SHP77 (cell line): ENCODE measurements at places on chromosomes 12 and 14.

DNA sequence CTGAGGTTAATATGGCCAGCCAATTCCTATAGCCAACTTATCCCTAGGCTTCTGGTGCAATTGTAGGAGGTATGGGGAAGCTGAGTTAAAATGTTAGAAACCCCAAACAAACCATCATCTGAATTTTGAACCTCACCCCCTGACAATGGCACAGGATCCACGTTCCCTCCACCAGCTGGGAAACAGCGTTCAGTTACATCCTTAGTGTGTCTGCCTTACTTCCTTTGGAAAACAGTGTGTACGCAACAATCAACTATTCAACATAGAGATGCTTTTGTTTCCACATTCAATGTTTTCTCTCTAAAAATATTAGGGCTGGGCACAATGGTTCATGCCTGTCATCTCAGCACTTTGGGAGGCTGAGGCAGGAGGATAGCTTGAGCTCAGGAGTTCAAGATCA is 203.4 kb downstream of the TTC7B start:
- no peak for DNase-seq

GRCh38 chr14:59711080-59711479 is 134.5 kb upstream of the CCDC175 start:
- no peak for DNase-seq

DNA sequence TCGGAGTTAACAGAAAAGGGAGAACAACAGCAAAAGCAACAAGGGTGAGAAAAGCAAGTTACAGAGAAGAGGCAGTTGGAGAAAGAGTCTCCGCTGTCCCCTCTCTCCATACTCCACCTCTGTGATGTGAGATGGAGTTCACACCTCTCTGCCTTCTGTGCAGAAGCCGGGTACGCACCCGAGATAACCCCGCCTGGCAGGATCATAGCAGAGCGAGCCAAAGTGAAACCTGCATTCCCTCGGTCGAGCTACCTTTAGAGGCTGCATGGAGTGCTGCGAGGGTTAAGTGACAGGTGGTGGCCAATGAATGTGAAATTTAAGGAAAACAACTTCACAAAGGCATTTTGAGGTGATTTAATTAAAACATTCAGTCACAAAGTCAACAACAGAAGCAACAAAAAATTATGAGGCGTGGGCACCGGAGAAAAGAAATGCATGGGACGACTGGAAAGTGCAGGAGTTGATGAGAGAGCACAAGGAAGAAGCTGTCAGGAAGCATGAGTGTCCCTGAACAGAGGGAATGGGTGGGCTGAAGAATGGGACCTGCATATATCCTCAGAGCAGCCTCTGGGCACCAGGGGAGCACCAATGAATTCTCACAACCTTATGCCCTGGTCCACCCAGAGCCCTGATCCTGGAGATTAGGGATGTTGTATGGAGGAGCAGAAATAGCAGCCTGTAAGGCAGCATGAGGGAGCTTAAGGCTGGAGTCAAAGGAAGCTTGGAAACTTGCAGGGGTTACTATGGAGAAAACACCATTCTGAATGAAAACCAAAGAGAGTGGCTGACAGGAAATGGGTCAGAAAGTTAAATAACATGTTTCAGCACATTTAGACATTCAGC is 208.3 kb downstream of the EMP1 start:
- no peak for DNase-seq

GRCh38 chr12:101855976-101856375 is 21.4 kb upstream of the DRAM1 start:
- no peak for DNase-seq

DNA sequence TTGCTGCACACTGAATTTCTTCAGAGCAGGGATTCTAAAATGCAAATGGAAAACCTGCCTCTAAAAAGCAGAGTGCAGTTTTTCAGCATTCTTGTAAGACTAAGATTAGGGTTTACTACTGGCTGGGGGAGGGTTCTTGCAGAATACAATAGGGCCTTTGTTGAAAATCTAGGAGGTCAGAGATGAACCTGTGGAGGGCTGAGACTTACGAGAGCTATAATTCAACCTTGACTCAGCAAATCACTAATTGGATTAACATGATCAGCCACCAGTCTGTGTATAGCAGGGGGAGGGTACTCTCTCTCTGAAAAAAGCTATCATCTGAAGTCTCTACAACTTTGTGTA is 92.6 kb upstream of the HIF1A start:
- no peak for DNase-seq

DNA sequence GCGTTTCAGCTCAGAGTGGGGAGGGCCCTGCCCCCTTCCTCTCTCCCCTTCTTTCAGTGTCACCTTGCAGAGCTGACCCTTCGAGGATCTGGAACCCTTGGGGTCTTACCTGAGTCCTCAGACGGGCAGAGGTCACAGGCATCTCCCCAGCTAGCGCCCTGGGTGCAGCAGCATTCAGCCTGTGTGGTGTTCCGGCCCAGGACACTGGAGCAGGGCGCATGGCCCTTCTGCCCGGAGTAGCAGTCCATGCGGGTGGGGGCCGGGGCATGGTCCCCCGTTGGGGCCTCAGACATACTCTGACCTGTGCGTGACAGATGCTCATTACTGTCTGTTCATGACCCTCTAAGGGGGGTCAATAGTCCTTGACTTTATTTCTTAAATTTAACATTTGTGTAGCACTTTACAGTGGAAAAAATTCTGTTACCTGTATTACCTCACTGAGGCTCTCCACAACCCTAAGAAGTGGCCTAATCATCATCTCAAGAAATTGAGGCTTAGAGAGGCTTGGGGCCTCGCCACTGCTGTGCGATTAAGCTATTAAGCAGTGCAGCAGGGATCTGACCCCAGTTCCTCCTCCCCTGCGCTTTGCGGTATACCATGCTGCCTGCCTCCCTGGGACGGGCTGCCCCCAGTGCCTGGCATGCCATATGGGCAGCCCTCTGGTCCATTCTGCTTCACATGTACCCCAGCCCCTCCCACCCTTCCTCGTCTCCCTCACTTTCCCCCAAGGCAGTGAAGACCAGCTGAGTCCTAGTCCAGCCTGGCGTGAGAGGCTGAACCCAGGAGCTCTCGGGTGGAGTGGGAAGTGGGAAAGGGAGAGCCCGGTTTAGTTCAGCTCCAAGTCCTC is 11.5 kb downstream of the ISCA2 start:
- no peak for DNase-seq

DNA sequence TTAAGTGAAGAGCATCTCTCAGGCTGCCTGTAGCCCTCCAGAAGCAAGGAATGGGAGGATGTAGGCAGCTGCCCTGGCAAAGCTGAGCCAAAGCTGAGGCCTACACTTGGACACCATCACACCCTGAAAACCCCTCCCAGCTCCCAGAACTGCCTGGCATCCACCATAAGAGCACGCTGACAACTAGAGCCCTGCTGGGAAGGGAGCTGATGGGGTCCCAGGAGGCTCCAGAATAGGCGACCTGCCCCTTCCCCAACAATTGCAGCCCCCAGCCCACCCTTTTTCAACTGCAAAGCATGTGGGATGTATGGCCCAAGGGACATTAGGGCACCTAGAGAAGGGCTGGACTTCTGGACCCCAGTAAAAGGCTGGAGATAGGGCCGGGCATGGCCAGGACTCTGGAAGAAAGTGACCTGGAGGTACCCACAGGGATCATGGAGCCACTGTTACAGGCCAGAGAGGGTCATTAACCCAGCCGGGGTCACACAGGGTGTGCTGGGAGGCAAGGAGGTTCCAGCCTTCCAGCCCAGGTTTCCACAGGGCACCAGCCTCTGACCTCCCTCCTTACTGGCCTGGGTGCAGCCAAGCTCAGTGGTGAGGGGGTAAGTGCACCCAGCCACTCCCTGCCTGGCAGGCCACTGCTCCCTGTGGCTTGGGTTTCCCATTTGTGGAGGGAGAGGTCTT is 27.8 kb downstream of the FAM222A start:
- DNase-seq, result no peak

- DNase-seq, result no peak
Observed at GRCh38 chr12:28171356-28172060, 18.7 kb upstream of the CCDC91 start.

GRCh38 chr12:100554608-100555077 is 18.8 kb upstream of the GAS2L3 start:
- peak; percentile 58 for DNase-seq

GRCh38 chr14:79342942-79343341 is 868.4 kb downstream of the DIO2 start:
- no peak for DNase-seq

DNA sequence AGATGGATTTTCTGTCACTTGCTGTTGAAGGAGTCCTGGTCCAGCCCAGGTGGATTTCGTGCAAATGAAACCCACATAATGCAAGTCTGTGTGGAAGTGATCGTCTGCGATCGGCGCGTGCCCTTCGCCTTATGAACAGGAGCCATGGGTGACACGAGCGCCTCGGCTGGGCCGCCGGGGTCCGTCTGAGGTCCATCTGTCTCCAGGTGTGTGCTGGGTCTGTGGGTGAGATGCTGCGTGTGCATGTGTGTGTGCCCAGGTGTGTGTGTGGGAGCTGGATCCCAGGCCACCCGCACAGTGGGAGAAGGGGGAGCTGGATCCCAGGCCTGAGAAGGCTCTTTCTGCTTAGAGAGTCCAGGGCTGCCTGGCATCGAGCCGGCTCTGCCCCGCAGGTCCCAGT is 53.8 kb downstream of the GALNT9 start:
- no peak for DNase-seq

GRCh38 chr12:6822426-6823135 is 960 bp downstream of the GPR162 start:
- DNase-seq, result no peak

DNA sequence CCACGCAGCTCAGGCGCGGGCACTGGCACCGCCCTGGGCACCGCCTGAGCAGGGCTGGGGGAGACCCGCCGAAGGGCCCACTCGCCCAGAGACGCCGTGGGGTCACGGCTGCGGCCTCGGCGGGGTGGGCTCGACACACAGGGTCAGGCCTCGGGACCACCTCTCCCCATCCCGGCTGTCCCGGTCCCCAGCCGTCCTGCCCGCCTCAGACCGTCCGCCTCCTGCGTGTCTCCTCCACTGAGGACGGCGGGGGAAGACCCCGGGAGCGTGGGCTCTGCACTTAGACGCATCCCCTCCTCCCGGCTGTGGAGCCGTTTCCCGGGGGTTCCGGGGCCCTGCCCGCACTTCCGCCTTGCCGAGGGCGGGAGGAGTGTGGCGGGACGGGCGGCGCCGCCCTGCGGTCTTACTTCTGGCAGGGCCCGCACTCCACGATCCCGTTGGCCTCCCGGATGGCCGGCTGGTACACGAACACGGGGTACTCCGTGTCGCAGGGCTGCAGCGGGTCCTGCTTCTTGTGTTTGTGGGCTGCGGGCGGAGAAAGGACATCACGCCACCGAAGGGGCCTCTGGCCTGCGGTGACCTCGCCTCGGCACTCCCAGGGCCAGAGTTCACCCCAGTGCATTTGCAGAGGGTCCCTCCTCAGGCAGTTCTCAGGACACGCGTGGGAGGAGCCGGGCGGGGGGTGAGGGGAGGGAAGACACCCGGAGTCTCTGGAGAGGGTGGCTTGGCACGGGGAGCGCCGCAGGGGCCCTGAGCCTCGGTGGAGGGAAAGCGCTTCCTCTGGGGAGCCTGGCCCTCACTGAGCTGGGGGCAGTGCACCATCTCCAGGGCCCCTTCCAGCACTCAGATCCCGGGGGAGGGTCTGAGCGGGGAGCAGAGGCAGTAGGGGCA is 23.1 kb upstream of the LRTM2 start:
- DNase-seq, result no peak

- DNase-seq, result no peak
Observed at GRCh38 chr14:68645371-68645770, 147.5 kb downstream of the ZFP36L1 start.

GRCh38 chr12:115857923-115858322 is 419.6 kb downstream of the MED13L start:
- no peak for DNase-seq

DNA sequence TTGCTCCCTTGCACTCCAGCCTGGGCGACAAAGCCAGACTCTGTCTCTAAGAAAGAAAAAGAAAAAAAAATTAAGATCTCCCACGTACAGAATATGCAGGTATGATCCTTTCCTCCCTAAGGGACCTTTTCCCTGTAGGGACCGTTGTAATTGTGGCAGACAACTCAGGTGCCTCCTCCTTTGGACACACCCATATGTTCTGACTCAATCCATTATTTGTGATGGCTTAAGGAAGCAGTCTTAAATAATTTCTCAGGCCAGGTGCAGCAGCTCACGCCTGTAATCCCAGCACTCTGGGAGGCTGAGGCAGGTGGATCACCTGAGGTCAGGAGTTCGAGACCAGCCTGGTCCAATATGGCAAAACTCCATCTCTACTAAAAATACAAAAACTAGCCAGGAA is 53.1 kb downstream of the TMCC3 start:
- no peak for DNase-seq

- no peak for DNase-seq
Observed at GRCh38 chr12:126512916-126513913, 1448.0 kb downstream of the AACS start.

DNA sequence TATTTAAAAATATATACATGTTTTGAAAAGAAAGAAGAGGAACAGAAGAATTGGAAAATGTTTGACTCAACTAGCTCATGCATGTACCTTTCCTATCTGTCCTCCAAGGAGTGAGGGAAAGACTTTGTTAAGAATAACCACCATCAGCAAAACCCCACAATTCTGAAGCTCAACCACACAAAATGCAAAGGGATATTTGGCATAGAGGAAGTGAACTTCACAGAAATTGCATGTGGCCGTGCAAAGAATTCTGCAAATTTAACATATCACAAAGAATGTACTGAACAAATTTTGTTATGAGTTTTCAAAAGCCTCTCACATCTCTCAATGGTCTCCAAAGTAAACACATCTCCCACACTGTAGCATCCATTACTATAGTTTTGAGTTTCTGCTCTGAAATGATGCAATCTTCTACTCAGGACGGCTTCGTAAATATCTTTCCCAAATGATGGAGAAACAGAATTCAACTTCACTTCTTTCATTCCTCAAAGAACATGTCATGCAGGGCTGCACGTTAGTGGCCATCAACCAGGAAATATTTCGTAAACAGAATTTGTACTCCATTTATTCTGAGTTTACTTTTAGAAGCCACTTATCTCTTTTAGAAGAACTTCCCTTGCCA is 17.6 kb downstream of the DUSP6 start:
- no peak for DNase-seq

- peak; percentile 35 for DNase-seq
Observed at GRCh38 chr12:78146365-78146772, 315.7 kb downstream of the NAV3 start.

- DNase-seq, result no peak
Observed at GRCh38 chr14:95870772-95871171, 5.9 kb upstream of the TUNAR start.

GRCh38 chr12:85733984-85734383 is 102.2 kb downstream of the RASSF9 start:
- DNase-seq, result no peak

GRCh38 chr12:103011974-103012763 is 54.7 kb downstream of the ASCL1 start:
- no peak for DNase-seq

DNA sequence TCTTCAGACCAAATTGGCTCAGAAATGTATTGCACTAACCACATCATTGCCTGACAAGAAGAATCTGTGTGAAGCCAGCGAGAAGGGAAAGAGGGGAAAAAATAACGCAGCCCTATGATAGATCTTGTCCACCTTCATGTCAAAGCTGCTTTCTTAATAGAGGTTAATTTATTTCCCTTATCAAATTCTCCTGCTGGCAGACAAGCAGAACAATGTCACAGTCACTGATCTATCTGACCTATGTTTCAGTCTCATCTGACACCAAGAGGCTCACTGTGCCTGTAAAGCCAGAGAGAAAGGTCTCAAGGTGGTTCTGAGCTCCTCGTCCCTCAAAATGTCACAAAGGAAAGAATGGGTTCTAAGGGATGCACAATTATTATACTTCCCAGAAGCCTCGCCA is 190.2 kb upstream of the NOS1 start:
- DNase-seq, result no peak

GRCh38 chr14:63011623-63012022 is 33.6 kb downstream of the KCNH5 start:
- DNase-seq, result no peak
